ENCODE measurements at places on chromosomes 16 and 17. TPM values are rescaled to one million over a fixed set of nuclear protein-coding genes. Genes with fewer than 3 reads are reported as not detected.

The BIRC5 gene
- 18.4 TPM for total RNA-seq

The ACBD4 gene
- total RNA-seq = 5.3 TPM

The ARL5C gene
- total RNA-seq = not detected

The TOX3 gene
- not detected for total RNA-seq

The FKBP10 gene
- 1,383 TPM for total RNA-seq

The FZD2 gene
- 27.6 TPM for total RNA-seq

The TPSAB1 gene
- not detected for total RNA-seq

The CDH5 gene
- total RNA-seq = 3.6 TPM

The FBXW10 gene
- total RNA-seq = not detected

The KRTAP1-5 gene
- 1.6 TPM for total RNA-seq

The EXOC3L1 gene
- not detected for total RNA-seq

The KRTAP9-8 gene
- not detected for total RNA-seq

Measured in smooth muscle cell of the pulmonary artery (primary cell).